Esophagus squamous epithelium (tissue), 5 donors: ENCODE measurements at places on chromosomes 16 and 17.

DNA sequence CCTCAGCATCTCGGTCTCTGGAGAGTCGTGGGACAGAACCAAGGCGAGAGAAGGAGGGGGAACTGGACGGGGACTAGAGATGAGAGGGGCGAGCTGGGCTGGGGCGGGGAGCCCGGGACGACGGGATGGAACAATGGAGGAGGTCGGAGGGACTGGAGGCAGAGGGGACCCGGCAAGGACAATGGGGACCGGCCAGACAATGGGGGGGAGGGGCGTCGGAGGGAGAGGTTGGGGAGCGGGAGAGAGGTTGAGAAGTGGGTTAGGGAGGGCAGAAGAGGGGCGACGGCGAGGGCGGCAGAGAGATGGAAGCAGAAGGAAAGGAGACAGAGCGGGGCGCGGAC is 719 bp downstream of the NGFR start:
- DNase-seq, result no peak

DNA sequence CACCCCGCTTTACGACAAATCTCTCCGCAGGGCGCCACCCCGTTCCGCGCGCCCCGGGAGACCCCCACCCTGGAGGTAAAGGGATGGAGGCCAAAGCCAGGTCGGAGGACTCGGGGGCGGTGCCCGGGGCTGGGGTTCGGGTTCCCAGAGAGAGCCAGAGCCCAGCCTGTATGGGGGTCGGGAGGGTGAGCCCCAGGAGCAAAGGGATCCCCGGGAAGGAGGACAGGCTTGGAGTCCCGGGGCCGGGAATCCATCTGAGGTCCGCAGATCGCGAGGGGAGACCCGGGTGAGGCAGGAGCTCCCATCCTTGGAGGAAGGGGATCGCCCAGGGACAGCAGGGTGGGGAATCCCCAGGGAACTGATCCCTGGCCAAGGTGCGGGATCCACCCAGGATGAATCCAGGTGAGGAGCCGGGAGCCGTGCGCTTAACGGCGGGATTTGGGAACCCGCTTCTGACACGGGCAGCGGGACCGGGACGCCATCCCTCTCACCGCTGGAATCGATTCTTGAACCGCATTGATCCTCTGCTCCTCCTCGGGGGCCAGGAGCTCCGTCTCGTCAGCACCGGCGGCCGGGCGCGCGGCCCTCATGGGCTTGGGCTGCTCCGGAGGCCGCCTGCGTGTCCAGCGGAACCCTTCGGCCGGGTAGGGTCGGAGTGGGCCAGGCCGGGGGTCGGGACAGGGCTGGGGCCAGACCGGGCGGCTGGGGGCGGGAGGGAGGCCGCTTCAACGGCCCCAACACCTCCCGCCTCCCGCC is at the start of gene MMD:
TSS of gene MMD (minus strand) at position 657 of the 756 bp plus-strand sequence. CDS start at position 517, 140 bp downstream.
- no peak for DNase-seq

GRCh38 chr17:77602062-77602746 is 356.3 kb upstream of the TNRC6C start:
- no peak for DNase-seq

GRCh38 chr16:47019568-47019967 is 46.1 kb upstream of the DNAJA2 start:
- DNase-seq, result no peak

DNA sequence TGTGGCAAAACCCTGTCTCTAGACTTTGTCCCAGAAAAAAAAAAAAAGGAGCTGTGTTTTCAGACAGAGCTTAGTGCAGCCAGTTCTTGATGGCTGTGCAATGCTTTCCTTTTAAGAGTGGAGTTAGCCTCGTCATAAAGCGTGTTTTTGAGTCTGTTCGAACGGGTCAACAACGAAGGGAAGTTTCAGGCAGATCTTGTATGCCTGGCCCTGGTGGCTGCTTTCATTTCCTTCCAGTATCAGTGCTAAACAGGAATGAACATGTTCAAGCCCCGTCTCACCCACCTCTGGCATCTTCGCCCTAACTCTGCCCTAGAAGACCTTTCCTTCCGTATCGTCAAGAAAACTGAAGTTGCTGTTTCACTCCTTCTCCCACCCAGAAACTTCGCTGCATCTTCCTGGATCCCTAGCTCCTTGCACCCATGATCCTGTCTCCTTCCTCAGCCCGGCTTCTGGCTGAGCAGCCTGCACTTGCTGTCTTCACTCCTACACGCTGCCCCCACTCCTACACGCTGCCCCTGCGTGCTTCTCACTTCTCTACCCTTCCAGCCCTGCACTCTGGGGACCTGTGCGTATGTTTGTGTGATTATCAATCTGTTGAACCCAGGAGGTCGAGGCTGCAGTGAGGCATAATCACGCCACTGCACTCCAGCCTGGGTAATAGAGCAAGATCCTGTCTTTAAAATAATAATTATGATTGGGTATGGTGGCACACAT is 55.3 kb downstream of the USP10 start:
- no peak for DNase-seq

DNA sequence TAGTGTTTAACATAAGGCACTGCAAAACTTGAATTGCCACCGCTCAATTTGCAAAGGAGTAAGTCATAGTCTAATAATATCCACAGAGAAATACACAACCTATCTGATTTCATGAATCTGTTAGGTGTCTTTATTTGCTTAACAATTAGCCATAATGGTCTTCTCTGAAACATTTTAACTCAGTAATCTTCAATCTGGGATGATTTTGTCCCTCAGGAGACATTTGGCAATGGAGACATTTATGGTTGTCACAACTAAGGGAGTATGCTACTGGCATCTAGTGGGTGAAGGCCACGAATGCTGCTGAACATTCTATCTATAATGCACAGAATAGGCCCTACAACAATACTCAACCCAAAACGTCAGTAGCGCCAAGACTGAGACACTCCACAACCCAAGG is 4.3 kb downstream of the UBE2G1 start:
- no peak for DNase-seq

- no peak for DNase-seq
These were observed 418.3 kb downstream of the NPIPA7 start for GRCh38 chr16:16797239-16797638.

GRCh38 chr17:81558941-81559806 is 7.0 kb upstream of the FAAP100 start:
- no peak for DNase-seq

DNA sequence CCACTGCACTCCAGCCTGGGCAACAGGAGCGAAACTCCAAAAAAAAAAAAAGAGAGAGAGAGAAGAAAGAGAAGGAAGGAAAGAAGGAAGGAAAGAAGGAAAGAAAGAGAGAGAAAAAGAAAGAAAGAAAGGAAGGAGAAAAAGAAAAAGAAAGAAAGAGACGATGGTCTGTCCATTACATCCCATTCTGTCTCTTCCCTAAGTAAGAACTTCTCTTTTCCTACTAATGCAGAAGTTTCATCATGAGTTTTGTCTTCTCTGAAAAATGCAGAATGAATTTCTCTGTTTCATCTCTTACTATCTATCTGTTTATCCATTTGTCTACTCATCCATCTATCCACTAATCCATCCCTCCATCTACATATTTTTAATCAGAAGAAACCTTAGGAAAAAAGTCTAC is 94.9 kb upstream of the MED13 start:
- no peak for DNase-seq

DNA sequence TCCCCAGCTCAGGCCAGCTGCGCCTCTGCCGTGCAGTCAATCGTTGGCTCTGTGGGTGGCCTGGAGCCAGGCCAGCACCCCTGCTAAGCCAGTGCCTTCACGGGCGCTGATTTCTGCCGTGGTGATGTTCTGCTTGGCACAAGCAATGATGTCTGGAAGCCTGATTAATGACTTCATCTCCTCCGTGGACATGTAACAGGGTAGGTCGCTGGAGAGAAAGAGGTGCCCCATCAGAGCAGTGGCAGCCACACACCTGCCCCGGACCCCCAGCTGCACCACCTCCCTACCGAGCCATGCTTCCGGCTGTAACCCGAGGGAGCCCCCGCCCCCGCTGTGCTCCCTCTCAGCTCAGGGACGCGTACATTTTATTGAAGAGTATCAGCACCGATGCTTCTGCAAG is 1.9 kb downstream of the ARL16 start:
- no peak for DNase-seq

- no peak for DNase-seq
These were observed 1.4 kb upstream of the PITPNA start for GRCh38 chr17:1563786-1564613.

DNA sequence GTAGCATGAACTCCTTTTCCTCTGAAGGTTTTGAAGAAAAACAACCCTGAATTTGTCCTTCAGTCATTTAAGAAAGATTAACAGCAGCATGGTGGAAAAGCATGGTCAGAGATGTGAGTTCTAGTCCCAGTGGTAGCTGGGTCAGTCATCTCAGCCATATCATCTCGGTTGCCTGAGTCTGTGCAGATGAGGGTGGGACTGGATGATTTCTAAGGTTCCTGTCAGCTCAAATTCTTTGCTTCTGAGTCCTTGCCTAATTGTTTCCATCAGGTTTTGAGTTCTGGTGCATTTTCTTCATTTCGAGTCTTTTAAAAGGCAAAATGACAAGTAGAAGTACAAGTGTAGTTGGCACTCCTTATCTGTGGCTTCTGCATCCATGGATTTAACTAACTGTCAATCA is 63.9 kb downstream of the TNRC6C start:
- no peak for DNase-seq

- DNase-seq, result no peak
These were observed 14.3 kb downstream of the VASN start for GRCh38 chr16:4385789-4386450.

GRCh38 chr16:31348579-31348978 is 6.4 kb upstream of the ITGAX start:
- no peak for DNase-seq

- no peak for DNase-seq
These were observed 6.5 kb downstream of the NEURL4 start for GRCh38 chr17:7322520-7323194.
